Stimulated activated CD4-positive, alpha-beta T cell treated with anti-CD3 and anti-CD28 coated beads, Interleukin-4, amount 100 ng/mL, for 1 hour (primary cell): ENCODE measurements at places on chromosomes 2 and 18.

DNA sequence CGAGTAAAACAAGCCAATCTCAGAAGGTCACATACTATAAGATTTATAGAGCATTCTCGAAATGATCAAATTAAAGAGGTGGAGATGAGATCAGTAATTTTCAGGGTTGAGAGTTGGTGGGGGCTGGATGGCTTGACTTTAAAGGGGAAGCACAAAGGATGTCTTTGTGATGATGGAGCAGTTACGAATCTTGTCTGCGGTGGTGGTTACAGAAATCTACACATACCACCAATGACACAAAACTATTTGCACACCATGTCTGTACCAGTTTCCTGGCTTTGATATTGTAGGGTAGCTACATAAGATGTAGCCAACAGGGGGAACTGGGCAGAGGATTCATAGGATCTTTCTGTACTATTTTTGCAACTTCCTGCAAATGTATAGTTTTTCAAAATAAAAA, 190.6 kb upstream of the SMIM21 start:
- DNase-seq = no peak

DNA sequence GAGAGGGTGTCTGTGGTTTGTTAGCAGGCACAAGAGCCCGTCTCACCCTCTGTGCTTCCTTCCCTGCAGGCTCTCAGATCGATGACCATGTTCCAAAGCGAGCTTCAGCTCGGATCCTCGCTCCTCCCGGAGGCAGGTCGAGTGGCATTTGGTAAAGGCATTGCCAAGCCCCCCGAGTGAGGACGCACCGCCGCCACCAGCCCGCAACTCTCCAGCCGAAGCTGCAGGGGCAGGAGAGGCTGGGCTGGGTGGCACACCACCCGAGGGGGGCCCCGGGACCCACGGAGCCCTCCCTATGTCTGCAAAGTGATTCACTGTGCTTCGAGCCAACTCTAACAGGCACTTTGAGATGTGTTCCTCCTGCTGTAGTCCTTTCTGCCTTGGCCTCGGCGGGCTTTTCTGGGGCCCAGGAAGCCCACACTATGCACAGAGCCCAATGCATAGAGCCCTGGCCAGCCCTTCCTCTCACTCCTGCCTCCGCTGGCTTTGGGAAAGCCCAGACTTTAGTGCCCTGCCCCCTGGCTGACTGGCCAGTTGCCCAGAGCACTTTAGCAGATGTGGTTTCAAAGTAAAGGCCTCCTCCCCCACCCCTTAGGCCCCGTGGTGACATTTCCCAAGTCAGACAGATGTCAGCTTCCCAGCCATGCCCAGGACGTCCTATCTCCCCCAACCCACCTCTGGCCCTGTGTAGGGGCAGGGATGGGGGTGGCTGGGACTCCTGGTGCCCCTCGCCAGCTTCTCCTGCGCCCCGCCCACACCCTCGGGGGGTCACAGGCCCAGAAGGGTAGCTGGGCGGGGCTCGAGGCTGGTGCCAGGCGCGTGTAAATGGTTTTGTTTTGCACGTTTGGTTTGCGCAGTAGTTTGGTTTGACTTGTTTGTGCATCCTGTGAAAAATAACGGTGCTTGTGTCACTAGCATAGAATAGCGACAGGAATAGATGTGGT, 23.3 kb upstream of the MAPRE3 start:
- DNase-seq = no peak

DNA sequence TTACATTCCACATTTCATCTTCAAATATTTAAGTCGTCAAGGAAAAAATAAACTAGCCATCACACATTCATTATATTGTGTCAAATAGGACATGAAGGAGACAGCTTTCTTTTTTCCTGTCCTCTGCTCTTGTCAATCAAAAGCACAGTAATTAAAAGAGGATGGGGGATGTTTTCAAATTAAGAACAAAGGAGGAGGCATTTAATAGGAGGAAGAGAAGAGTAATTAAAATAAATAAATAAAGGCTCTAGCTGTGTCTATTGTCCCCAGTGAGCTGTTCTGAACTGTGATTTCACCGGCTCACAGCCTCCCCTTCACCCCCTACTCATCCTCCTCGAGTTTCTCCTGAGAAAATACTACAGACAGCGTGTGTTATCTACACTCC, 1377.1 kb upstream of the PIK3C3 start:
- no peak for DNase-seq

DNA sequence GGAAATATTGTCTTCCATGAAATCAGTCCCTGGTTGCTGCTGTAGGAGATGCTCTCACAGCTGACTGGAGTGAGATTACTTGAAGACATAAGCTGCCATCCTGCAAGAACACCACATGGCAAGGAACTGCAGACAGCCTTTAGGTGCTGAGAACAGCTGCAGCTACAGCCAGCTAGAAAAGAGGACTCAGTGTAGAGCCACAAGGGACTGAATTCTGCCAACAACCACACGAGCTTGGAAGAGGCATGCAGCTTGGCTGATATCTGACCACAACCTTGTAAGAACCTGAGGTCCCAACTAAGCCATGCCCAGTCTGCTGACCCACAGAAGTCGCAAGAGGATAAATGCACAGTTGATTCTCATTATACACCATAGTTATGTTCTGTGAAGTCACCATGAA, 181.8 kb upstream of the ARL4C start:
- DNase-seq = no peak

DNA sequence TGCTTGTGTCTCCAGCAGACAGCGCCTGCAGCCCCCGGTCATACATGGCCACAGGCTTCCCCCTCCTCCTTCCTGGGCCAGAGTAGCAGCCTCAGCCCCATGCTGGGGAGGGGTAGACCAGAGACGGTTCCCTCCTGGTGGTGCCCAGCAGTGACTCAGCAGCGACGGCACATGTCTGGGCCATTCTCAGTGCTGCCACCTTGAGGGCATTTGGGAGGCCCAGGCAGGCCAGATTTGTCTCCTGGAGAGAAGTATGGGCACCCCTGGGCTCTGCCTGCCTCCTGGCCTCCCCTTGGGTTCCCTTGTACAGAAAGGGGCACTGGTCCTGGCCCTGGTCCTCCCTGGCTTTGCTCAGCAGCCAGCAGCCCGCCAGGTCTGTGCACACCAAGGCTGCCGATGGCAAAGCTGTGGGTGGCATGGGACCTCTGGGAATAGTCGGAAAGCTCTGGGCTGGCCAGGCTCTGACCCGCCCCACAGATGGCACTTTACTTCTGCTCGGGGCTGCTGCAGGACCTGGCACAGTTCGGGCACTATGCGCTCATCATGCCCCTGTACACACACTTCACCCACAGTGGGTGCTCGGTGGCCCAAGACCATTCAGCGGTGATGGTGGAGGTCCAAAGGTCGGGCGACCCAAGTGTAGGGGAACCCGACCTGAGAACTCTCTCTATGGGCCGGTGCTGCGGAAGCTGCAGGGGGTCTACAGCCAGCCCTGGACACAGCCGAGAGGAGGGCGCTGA, 11.4 kb upstream of the ALPI start:
- DNase-seq = peak; percentile 70

DNA sequence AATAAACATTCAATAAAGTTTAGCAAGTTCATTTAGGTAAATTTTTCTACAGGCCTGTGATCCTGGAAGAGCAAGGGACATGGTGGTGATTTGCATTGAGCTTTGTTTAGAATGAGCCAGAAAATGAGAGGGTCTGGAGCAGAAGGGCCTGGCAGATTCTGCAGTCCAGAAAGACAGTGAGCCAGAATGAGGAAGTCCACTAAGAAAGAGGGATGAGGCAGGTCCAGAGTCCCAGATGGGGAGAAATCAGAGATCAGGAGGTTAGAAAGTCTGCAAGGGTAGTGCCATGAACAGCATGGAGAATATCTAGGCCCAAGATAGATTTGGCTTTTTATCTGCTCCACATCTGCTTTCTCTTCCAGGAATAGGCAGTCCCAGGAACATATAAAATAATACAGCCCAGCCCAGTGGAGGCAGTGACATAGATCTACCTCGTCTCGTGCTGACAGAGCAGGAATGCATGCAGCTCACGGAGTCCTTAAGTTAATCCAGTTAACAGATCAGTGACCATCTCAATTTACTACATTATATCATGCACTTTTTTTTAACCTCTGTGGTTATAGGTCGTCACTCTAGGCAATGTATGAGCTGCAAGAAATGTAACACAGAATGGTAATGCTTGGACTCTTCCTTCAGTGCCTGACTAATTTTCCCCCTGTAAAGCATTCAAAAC, 429.0 kb downstream of the SUCLG1 start:
- no peak for DNase-seq

GRCh38 chr2:45291296-45291701, 282.0 kb upstream of the SIX2 start:
- DNase-seq = no peak

DNA sequence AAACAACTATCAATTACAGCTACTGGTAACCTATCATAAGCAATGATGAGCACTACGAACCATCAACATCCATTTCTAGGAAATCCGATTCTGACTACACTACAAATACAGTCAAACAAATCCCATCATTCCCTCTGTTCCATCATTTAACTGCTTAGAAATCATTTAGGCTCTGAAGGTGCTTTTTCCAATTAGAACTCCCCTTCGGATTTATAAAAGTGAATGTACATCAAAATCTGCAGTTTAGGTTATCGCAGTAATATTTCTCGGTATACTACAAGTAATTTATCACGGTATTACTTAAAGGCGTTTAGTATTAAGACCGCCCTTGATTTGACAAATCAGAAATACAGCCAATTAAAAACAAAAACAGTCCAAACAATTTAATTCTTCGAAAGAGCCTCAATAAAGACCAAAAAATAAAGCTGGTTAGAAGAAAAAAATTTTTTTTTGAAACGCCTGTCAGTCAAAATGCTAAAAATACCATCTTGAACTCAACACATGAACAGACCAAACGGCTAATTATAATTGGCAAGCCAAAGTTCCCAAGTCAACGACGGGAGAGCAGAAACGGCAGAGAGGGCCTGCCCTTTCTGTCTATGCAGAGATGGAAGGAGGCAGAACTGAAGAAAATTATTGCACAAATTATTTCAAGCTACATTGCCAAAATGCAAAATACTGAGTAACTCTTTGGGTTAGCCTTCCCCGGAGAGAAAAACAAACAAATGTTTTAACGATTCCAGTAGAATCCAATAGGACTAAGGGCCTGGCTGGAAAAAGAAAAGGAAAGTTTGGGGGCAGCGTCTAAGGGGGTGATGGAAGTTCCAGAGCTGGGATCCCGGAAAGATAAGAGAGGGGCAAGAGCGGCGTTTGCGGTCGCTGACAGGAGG, 1.2 kb downstream of the VPS54 start:
- DNase-seq = no peak
